ENCODE measurements at places on chromosomes 7 and 10.

- DNase-seq, result no peak
Observed at GRCh38 chr10:3748484-3748883, 36.5 kb downstream of the KLF6 start.

GRCh38 chr7:108002726-108003598 is at the start of gene LAMB1:
LAMB1 (minus strand) TSS chr7:108003161; CDS start chr7:108002885, 276 bp downstream.
- DNase-seq, result no peak

DNA sequence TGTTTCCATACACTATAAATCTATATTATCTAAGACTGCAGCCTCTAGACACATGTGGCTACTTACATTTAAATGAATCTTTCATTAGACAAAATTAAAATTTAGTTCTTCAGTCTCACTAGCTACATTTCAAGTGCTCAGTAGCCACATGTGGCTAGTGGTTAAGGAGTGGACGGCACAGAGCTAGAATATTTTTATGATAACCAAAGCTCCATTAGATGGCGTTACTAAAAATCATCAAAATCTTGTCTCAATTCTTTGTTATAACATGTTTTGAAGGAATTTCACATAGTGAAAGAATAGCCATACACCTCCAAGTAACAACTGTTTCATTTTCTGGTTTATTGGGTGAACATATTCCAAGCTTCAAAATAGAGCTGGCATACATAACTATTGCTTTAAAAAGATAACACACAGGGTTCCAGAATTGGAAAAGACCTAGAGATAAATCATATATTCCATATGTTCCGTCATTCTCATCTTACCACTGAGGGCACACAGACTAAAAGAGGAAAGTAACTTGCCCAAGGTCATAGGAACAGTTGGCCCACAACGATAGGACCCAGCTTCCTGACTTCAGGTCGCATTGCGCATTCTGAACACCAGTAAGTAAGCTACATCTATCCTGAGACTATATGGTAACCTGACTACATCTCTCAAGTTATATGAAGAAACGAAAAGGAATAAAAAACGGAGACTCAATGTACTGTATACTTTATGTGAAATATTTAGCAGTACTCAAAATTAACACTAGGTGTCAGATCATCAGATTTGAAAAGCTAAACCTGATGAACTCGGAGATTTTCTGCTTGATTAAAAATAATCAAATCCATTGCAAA is 66.6 kb downstream of the CAV1 start:
- DNase-seq, result no peak

GRCh38 chr10:47330366-47330765 is 8.1 kb downstream of the GDF2 start:
- no peak for DNase-seq

DNA sequence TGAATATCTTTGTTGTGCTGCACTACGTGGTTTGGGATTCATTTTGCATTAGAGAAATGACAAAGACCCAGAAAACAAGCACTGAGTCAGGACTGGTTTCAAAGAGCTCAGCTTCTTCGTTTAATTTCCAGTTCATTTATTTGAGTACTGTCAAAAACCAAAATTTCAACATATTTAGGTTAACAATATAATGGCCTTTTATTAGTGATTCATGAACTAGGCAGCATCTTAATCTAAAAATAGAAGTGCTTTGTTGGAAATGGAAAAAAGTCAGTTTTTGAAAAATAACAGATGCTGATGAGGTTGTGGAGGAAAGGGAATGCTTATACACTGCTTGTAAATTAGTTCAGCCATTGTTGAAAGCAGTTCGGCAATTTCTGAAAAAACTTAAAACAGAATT is 856.4 kb downstream of the LRMDA start:
- no peak for DNase-seq
